ENCODE measurements at places on chromosomes 5 and 9.

DNA sequence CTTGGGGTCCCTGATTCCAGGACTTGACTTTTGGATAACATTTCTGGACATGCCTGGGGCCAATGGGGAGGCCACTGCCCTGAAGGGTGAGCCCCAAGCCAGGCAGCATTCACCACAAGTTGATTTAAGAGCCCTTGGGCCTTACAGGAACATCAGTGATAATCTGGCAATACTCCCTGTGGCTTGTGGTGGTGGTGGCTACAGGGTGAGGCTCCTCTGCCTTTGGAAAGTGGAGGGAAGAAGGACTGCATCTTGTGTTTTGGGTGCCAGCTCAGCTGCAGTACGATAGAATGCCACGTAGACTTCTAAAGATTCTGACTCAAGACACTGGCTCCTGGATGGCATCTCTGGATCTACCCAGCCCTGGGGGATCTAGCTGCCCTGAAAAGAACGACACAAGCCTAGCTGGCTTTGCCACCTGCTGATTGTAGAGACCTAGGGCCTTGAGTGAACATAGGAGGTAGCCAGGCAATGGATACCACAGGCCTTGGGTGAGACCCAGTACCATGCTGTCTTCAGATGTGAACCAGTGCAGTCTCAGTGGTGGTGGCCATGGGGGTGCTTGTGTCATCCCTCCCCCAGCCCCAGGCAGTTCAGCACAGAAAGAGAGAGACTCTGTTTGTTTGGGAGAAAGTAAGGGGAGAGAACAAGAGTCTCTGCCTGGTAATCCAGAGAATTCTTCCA, 79.0 kb upstream of the DAP start:
- DNase-seq, result no peak

GRCh38 chr5:86442036-86442745, 175.6 kb upstream of the COX7C start:
- DNase-seq, result no peak

DNA sequence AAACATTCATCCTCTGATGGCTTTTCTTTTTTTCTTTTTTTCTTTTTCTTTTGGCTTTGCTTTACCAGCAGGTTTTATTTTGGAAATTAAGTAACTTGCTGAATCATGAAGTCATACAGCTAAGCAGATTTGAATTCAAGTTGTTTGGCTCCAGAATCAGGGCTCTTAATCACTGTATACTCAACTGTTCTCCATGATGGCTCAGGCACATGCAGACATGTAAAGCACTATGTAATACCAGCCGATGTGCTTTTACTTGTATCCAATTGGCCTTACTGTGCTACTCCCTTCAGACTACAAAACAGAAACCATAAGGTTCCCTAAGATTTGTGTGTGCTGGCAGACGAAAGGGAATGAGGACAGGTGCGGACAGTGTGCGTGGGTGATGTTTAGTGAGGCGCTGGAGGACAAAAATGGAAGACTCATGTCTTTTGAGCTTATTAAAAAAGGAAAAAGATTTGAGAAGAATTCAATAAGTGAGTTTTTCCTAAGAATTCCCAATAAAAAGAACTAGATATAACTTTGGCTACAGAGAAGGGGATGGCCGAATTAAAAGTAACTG, 44.7 kb upstream of the OTP start:
- DNase-seq, result no peak

DNA sequence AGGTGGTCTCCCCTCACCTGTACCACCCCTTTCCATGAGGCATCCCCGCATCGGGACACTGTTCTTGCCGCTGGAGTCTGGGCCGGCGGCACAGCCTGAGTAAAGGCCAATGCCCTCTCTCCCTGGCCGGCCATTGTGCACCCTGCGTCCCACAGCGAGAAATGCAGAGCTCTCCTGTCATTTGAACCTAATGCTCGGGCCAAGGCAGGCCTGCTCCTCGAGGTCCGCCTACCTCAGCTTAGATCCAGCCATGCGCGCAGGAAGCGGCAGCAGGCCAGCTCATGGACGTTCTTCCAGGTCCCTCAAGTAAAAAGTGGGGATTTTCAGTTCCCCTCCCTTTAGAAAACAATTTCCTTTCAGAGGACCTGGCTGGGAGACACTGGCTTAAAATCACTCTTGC, 135.0 kb downstream of the HSD17B3 start:
- no peak for DNase-seq

- DNase-seq, result no peak
These were observed 15.7 kb downstream of the SPATA9 start for GRCh38 chr5:95667061-95667618.

GRCh38 chr5:68376935-68377334, 161.4 kb downstream of the PIK3R1 start:
- DNase-seq, result no peak

GRCh38 chr5:51657340-51658240, 274.3 kb downstream of the ISL1 start:
- no peak for DNase-seq

- DNase-seq, result no peak
These were observed 6.0 kb downstream of the PCDH12 start for GRCh38 chr5:141952020-141952419.
